ENCODE measurements at places on chromosomes 1 and 21. TPM values are rescaled to one million over a fixed set of nuclear protein-coding genes. Genes with fewer than 3 reads are reported as not detected.

The REN gene
- total RNA-seq: not detected

The LCA5L gene
- total RNA-seq: not detected

- H3K4me1 ChIP-seq: peaks cover 29% of the 10 kb centered on the region
- H3K27ac ChIP-seq: no peak overlapping the region
- no peak for DNase-seq
These were observed 3.5 kb upstream of the SPEN start for GRCh38 chr1:15843826-15844572.

DNA sequence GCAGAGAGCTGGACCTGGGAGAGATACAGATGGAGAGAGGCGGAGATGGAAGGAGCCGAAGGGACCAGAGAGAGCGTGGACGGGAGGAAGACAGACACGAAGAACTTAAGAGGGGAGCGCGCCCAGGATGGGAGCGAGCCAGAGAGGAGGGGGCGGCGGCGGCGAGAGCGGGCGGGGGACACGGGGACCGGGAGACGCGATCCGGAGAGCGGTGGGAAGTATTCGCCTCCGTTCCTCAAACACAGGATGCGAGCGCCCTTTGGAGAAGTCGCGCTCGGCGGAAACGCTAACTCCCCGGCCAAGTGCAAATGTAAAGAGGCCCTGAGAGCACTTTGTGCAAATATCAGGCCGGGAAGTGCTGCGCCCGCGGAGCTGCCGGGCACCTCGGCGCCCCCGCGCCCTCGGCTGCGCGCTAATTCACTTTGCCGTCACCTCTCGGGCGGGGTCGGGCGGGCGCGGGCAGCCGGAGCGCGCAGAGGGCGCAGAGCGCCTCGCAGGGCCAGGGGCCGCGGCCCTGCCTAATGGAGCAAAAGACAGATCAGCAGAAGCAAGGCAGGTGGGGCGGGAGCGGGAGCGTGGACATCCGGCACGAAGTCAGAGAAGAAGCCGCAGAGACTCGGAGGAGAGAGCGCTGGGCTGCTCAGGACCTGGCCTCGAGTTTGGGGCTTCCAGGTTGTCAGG lies 281.2 kb downstream of the RRAGC start:
- peaks cover 10% of the 10 kb centered on the region for H3K27me3 ChIP-seq
- no peaks in the 10 kb centered on the region for H3K4me1 ChIP-seq
- no peak overlapping the region for H3K4me3 ChIP-seq
- no peak for DNase-seq

DNA sequence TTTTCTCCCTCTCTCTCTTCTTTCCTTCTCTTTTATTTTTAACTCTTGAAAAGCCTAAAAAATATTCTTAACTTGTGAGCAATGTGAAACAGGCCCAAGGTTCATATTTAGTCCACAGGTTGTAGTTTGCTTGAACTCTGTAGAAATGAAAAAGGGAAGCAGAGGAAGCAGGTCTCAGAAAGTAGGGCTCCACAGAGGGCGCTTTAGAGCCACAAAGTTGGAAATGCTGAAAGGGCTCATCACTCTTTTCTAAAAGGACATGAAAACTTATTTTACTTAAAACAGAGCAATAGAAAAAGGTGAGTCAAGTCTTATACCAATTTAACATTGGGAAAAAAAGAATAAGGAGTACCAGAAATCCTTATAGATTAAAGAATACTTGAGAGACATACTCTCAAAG lies 247.0 kb downstream of the USP25 start:
- H3K27ac ChIP-seq: no peak overlapping the region
- DNase-seq: no peak
- H3K27me3 ChIP-seq: no peaks in the 10 kb centered on the region
- H3K4me1 ChIP-seq: no peaks in the 10 kb centered on the region
- H3K4me3 ChIP-seq: no peak overlapping the region

- H3K36me3 ChIP-seq: no peaks in the 10 kb centered on the region
- H3K4me1 ChIP-seq: peaks cover 38% of the 10 kb centered on the region
- peak; percentile 56 for DNase-seq
- H3K4me3 ChIP-seq: peak overlapping the region; percentile 82
These were observed 732 bp downstream of the HS2ST1 start for GRCh38 chr1:86914998-86915736.
